ENCODE measurements at places on chromosomes 5 and 9.

DNA sequence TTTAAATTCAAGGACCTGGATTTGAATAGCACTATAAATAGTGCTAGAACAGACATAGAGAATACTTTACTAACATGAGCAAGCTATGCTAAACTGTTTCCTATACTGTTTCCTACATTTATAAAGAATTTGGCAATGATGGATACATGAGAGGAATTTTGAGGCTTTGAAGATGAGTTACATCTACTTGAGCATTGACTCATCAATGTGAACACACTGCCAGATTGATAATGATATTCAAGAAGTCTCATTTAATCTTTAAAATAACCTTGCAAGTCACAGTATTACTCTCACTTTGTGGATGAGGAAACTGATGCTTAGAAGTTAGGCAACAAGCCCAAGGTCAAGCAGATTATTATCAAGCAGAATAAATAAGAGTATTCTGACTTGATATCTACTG is 281.9 kb downstream of the DNAH5 start:
- DNase-seq = no peak

GRCh38 chr9:17509701-17510100 is 69.2 kb upstream of the SH3GL2 start:
- peak; percentile 19 for DNase-seq

DNA sequence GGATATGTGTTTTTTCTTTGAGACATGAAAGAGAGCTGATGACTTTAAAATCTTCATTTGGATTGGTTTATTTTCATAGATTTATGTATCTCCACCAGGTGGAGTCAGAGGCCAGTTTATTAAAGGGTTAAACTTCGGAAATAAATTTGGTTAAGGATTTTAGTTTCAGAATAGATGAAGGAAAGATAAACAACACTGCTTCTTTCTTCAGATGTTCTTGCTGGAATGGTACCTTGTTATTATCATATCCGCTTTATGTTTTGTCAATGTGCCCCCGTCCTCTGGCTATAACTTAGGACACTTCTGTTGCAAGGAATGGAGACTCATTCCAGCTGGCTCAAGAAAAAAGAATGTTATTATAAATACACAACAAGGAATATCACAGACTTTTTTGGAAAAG is 81.2 kb downstream of the ALDH1A1 start:
- DNase-seq = no peak

- no peak for DNase-seq
Measured at GRCh38 chr9:127825319-127826051, 22.8 kb downstream of the FPGS start.

DNA sequence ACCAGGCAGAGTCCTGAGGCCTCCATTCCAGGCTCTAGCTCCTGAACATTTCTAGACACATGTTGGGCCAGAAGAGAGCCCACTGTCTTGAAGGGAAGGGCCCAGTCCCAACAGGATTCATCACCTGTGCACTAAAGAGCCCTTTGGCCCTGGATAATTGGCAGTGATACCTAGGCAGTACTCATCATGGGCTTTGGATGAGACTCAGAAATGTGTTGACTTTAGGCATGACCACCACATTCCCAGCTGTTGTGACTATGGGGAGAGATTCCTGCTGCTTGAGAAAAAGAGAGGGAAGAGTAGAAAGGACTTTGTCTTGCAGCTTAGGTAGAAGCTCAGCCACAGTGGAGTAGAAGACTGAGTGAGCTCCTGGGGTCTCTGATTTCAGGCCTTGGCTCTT is 138.4 kb upstream of the DAPK1 start:
- no peak for DNase-seq

Data from AG04449 (cell line).